Head of caudate nucleus (tissue), 42 donors: ENCODE measurements at places on chromosomes 7 and 10.

GRCh38 chr7:100818366-100818765 is 9.0 kb downstream of the EPHB4 start:
- no peak for DNase-seq

DNA sequence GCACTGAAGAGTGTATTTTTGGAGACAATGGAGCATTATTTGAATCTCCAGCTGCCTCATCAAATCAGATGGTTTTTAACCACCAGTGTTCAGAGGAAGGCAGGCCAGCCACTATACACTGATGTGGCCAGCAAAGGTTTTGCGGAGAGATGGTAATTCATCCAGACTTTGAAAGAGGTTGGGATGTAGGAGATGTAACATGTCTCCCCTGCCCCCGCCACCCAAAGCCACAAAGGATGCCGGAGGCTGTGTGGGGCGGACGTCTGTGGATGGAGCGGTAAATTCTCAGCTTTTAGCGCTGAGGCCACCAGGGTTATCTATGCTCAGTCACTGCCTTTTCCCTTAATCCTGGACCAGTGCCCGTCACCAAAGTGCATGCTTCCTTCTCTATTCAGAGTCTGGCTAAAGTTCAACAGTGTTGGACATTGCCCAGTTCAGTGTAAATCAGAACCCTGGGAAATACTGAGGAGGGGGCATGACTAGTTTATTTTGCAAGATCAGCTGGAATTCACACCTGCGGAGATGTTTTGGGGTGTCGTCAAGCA is 3.7 kb upstream of the TRIP6 start:
- no peak for DNase-seq

DNA sequence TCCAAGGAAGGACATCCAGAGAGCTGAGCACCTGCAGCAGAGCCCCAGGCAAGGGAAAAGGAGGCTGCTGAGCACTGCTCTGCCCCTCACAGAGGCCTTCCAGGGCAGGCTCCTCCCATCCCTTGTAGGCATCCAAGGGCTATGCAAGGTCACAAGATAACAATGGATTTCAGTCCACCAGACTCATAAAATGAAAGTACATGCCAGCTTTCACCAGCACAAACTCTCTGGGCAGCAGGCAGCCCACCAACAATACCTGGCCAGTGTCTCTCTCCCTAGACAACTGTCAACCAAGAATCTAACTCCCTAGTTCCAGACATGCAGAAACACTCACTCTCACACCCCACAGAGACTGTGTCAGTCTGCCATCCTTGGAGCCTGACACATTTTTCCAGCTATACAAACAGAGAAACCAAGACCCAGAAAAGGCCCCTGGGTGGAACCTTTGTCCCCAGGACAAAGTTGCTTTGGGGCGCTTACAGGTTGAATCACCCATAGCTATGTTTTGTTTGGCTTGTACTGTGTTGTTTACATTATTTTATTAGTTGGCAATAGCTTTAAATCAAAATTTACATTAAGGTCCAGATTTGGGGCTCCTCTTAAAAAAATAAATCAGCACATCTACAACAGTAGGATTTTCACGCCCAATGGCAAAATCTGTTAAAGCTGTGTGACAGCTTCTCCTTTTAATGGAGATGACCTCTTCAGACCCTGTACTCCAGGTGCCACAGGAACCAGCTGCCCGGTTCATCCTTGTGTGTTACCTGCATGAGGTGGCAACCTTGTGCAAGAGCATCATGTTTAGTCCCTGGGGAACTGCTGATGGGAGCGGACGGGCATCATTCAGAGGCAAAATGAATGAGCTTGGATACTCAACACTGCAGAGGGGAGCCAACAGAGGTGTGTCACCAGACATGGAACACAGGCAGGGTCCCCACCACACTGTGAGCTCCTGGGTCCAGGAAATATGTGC is 5.2 kb downstream of the GRID1 start:
- peak; percentile 41 for DNase-seq

DNA sequence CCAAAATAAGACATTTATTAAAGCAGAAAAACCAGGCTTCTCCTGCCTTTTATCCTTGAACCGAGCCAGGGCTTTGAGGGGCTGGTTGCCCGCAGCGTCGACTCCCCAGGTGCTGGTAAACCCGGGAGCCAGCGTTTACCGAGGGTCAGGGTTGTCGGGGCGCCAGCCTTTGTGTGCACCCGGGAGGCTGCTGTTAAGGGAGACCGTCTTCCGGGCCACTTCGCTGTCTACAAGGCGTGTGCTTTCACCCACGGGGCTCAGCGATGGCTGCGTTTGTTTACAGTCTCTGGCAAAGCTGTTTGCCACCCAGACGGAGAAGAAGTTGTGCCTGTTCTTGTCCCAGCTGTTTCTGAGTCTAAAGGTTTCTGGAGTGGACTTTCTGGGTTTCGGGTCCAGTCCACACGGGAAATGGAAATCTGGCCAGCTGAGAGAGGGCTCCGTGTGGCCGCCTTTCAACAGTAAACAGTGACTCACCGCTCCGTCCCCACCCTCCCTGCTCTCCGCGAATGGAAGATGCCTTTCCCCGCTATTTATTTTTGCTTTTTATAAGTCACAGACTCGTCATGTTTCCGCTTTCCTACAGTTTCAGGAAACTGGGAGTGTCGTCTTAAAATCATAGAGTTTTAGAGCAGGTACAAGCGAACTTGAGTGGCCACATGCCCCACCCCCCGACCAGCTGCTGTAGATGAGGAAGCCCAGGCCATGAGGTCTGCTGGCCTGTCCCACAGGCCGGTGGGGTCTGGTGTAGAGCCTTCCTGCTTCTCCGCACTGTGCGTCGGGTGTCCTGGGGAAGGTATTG is 2.2 kb downstream of the MAFK start:
- DNase-seq: no peak

DNA sequence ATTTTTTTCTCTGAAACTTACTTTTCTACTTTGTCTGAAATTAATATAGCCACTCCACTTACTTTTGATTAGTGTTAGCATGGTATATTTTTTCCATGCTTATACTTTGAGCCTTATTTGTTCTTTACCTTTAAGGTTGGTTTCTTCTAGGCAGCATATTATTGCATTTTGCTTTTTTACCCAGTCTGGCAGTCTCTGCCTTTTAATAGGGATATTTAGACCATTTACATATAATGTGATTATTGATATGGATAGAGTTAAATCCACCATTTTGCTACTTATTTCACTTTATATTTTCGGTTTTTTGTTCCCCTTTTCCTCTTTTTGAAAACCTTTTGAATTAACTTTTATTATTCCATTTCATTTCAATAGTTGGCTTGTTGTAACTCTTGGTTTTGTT is 30.3 kb downstream of the CYP26A1 start:
- no peak for DNase-seq

DNA sequence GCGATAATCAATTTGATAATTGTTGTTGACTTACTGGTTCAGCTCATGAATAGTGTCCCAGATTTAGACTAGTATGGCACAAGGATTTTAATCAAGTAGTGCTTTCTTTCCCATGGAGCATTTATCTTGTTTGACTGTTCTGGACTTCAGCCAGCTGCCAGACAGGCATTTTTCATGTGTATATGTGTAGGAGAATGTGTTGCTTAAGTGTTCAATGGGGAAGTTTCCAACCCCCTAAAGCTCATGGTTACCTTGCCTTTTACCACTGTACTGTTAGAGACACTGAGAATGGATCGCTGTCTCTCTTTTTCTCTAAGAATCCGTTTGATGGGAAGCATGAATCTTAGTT is 103.9 kb downstream of the LRRC4 start:
- no peak for DNase-seq

- no peak for DNase-seq
These were observed 139.4 kb downstream of the SVIL start for GRCh38 chr10:29495366-29495765.

DNA sequence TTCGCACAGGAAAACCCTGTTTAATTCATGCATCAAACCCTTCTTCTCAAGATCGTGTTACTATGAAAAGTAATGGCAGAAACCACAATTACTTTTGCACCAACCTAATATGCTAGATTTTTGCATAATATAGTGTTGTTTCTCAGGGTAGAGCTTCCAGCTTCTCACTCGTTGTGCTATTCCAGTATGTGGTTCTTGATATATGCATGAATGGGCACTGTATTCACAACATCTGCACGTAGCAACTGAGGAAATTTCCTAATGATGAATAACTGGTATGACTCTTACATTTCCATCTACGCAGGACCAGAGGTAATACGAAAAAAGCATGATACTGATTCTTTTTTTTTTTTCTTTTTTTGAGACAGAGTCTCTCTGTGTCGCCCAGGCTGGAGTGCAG is 326.6 kb upstream of the GALNT17 start:
- DNase-seq: no peak

DNA sequence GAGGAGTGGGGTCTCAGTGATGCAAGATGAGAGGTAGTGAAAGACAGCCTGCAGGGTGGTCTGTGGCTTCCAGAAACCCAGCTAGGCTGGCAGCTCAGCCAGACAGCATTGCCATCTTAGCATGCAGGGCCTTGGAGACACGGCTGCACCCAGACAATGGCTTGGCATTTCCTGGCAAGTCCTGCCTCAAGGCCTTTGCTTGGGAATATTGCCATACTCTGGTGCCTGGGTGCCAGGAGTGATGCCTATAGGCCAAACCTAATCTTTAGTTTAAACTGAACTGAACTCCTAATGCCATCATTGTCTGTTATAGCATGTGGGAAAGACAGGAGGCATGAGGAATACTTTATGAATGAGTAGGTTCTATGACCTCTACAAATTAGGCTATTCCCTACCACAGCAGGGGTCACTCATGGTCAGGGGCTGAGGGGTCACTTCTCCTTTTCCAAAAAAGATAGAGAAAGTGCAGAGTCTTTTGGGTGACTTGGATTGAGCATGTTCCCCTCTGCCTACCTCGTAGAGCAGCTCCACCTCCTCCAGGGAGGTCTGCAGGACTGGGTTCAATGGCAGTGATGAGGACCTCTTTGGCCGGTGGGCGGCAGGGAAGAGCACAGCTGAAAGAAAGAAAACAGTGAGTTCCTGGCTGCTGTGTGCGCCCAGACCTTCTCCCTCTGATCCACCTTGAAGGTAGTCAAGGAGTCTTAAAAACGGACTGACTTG is 8.8 kb upstream of the SLC13A4 start:
- DNase-seq: no peak

- DNase-seq: no peak
These were observed 186.7 kb downstream of the CXCL12 start for GRCh38 chr10:44198096-44198779.

DNA sequence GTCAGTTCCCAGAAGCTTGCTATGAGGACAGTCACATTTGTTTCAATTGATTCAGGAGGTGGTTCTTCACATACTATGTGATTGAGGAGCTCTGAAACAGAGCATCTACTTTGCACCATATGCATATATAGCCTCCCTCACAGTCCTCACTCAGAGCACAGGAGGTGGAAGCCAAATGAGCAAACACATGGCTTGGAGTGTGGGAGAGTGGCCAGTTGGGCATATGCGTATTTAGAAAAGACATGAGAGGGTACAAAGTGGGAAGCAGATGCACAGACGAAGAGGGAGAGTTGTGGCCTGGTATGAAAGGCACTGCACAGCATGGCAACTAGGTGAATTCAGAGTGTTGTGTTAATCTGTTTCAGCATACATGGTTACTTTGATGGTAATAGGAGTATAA is 165.6 kb downstream of the COL28A1 start:
- no peak for DNase-seq

- no peak for DNase-seq
These were observed 467.1 kb upstream of the STEAP1 start for GRCh38 chr7:89687211-89687610.

- DNase-seq: no peak
These were observed 58.5 kb downstream of the FGFR2 start for GRCh38 chr10:121539786-121540185.

GRCh38 chr10:95877881-95878280 is 29.9 kb upstream of the CC2D2B start:
- no peak for DNase-seq

- no peak for DNase-seq
These were observed 106.1 kb downstream of the PPP1R3A start for GRCh38 chr7:113812591-113813255.

DNA sequence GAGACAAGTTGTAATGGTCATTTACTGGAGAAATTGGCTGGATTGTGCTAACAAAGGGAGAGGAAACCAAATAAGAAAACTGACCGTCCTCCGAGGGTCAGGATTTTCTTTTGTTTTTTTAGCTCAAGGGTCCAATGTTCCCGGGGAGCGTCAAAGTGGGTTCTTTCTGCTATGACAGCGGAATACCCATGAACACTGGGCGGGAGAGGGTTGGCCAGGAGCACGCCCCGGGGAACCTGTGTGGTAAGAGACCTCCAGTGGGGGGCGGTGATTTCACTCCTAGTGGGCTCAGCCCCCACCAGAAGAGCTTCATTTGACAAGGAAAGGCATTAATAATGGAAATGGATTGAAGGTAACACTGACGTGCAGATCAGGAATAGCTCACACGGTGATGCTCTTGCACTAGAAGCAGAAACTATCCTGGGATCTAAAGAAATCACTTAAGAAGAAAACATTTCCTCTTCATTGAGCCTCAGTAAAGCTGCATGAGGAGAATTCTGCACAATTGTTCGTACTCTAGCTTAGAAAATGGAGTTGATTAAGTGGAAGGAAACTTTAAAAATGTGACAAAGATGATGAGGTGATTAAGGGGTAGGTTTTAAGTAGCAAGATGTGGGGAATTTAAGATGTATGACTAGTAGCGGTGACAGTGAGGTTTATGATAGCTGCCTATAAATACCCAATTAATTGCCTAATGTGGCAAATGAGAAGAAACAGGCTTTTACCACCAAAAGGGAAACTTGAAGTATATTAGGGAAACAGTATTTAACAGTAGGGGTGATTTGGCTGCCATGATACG is 627.2 kb downstream of the SUGCT start:
- no peak for DNase-seq

- no peak for DNase-seq
These were observed 61.5 kb downstream of the FZD1 start for GRCh38 chr7:91325726-91326125.

DNA sequence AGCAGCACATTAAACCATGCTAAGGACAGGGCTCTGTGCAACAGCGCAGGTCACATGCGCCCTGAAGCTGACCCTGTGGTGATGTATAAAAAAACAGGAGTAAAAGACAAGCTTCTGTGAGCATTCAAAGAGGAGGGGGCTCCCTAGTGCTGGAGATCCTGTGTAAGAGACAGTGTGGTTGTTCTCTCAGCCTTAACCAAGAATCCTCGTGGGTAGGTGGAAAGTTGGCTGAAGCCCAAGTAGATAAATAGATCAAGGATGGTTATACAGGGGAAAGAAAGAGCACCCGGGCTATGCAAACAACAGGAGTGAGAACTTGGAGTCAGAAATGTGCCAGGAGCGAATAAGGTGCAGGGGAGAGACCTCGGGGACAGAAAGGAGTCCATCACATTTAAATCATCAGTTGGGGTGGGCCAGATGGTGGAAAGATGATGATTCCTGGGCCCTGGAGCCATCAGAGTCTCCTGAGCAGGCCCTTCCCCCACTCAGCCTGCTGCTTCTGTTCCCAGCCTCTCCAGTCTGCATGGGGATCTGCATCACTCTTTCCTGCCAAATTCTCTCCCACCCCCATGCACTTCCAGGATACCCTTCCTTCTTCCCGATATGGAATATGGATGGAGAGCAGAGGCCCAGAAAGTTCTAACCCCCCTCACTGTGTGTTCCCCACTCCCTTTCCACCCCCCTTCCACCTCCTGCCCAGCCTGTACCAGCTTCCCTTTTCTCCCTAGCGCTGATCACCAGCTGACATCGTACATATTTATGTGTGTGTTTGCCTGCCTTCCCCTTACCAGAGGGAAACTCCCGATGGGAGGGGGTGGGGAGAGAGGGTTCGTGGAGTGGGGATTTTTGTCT is 78.1 kb upstream of the PRR15 start:
- no peak for DNase-seq
